ENCODE measurements at places on chromosomes 6 and 20. TPM values are rescaled to one million over a fixed set of nuclear protein-coding genes. Genes with fewer than 3 reads are reported as not detected.

DNA sequence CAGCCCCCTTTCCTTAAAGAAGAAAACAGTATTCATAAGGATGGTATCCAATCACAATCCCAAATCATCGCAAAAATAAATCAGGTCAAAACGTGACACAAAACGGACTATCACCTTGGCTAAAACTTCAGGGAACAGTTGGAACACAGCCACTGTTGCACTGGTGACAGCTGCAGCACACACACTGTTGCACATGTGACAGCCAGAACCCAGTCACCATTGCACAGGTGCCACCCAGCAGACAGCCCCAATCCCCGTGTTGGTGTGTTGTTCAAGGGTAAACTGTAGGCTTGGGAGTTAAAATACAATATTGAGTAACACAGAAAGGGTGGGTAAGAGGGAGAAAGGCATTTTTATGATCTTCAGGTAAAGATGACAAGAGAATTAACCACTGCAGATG, 15.8 kb downstream of the PSMB1 start:
- DNase-seq = no peak

FAM217A gene
- not detected for total RNA-seq

APOM gene
- total RNA-seq = 2.4 TPM

SERPINB1 gene
- 135 TPM for total RNA-seq

DNA sequence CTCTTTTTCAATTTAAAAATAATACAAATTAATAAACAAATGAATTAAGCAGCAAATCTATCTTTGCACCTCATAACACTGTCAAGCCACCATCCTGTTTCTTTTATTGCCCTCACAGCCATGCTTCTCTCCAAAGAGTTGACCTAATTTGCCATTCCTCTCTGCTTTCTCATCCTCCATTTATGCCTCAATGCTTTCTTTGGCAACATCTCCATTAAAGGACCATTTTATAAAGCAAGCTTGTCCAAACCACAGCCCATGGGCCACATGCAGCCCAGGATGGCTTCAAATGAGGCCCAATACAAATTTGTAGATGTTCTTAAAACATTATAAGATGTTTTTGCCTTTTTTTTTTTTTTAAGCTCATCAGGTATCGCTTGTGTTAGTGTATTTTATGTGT, 26.4 kb upstream of the MEI4 start:
- no peak for DNase-seq

GRCh38 chr6:83257791-83258190, 64.6 kb downstream of the RWDD2A start:
- no peak for DNase-seq

PSORS1C1 gene
- total RNA-seq = 2.2 TPM

- DNase-seq = peak; percentile 98
Observed at GRCh38 chr6:4135665-4136353, 434 bp upstream of the ECI2 start.

SULF2 gene
- total RNA-seq = 153 TPM

GRCh38 chr6:105755885-105756284, 330.3 kb upstream of the PRDM1 start:
- no peak for DNase-seq

DNA sequence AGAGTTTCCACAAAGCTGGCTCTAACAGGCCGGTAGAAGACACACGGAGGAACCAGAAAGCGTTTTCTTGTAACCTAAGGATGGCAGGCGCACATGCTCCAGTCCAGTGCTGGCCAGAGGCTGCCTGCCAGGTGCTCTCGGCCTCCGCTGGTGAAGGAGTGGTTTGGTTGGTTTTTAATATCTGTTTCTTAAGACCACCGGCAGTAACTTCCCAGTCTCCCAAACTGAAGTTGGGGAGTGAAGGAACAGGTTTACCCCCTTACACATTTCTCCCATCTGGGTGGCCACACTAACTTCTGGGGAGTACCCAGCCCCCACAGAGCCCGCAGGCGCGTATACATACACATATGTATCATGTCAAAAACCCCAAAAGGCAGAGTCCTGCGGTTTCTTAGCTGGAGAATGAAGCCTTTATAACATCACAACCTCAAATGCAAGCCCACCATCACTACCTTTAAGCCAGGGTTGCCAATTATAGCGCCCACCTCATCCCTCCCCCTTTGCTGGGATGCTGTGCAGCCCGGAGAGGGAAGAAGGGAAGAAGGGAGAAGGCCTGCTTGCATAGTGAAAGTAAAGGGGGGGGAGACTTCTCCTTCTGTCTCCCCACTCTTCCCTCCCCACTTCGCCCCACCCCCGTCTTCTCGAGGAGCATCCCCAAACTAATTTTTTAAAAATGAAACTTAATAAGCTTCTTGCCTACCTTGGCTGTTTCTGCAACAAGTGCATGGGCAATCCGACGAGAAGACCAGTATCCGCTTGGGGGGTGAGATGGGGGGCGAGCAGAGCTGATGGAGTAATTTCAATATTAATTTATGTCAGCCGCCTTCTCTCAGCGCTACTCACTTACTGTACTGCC, 1.0 kb downstream of the TRERF1 start:
- peak; percentile 42 for DNase-seq

DNA sequence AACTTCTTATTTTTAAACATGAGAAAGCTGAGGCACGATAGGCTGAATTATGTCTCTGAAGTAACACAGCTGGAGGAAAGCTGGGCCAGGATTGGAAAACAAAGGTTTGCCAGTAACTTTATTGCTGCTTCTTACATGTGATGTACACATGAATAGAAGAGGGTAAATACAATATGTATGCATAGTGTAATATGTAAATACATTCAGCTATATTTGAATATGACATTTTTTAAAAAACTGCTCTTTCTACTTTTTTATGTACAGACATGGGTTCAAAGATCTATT, 90.2 kb downstream of the ADTRP start:
- no peak for DNase-seq

- DNase-seq = no peak
Observed at GRCh38 chr20:46983466-46983865, 88.8 kb downstream of the EYA2 start.

- peak; percentile 2 for DNase-seq
Observed at GRCh38 chr6:159079367-159079766, 34.6 kb upstream of the TAGAP start.

- no peak for DNase-seq
Observed at GRCh38 chr20:39069976-39070375, 107.8 kb downstream of the DHX35 start.

- no peak for DNase-seq
Observed at GRCh38 chr6:122008101-122008999, 391.1 kb upstream of the HSF2 start.

- no peak for DNase-seq
Observed at GRCh38 chr6:130494729-130495128, 128.9 kb downstream of the TMEM200A start.

CENPQ gene
- total RNA-seq = 3.7 TPM

ZFAND3 gene
- total RNA-seq = 96.8 TPM

DNA sequence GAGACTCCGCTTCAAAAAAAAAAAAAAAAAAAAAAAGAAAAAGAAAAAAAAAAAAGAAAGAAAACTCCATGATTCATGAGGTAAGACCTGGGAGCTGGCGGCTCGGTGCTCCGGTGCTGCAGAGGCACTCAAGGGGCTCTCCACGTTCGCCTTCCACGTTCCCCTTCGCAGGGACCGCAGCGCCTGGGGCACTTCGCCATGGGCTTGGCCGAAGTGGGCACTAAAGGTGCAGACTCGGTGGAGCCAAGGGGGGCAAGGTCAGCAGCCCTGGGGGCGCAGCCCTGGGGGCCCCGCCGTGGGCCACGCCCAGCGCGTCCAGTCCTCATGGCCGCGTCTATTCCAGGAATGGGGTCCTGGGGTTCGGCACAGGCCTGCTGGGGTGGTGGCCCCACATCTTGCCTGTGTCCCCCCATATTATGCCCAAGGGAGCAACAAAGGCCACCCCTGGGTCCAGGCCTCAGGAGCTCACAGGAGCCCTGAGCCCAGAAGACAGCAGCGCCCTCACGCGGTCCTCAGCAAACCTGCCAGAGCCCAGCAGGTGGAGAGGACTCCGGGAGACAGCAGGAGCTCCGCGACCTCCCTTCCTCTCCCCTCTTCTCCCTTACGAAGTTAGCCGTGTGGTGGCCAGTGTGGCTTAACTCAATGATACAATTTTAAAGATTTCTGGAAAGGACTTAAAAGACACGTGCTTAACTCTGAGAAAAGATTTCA, 21.9 kb downstream of the ZBTB46 start:
- DNase-seq = no peak

FRS3 gene
- total RNA-seq = 3.4 TPM

DNA sequence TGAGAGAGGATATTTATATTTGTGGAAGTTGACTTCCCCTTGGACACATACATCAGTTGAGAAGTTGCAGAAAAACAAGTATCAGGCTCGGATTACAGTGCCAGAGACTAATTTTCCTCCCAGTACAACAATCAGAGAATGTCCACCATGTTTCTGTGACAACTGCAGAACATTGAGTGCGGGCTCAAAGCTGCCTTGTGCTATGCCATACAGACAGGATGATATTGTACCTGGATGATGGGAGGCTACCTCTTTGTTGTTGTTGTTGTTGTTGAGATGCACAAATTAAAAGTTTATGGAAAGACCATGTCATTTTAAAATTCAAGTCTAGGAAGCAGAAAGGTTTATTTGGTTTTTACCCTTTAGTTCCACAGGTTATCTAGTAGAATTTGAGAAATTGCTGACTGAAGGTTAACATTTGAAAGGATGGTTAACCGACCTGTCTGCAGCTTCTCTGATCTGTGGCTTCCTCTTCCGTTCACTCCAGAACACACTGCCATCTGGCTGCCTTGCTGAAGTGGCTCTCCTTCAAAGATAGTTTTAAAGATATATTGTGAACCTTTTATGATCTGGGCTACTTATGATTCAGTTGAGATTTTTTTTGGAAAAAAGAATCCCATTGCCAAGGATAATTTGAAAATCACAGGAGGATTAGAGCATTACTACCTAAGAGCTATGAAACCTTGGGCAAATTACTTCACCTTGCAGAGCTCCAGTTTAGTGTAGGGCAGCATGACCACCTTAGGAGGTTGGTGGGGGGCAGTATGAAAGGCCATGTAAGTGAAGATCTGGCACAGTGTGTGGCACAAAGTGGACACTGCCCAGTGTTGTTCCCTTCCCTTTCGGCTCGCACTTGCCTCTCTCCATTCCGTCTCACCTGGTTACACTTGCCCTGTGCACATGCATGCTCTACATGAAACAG, 15.9 kb downstream of the TMEM200A start:
- DNase-seq = no peak

Data from colonic mucosa (tissue), 4 donors.